ENCODE measurements at places on chromosomes 13 and 19.
A peak's percentile ranks its signal among the peaks of the same experiment; 100 is the strongest.

DNA sequence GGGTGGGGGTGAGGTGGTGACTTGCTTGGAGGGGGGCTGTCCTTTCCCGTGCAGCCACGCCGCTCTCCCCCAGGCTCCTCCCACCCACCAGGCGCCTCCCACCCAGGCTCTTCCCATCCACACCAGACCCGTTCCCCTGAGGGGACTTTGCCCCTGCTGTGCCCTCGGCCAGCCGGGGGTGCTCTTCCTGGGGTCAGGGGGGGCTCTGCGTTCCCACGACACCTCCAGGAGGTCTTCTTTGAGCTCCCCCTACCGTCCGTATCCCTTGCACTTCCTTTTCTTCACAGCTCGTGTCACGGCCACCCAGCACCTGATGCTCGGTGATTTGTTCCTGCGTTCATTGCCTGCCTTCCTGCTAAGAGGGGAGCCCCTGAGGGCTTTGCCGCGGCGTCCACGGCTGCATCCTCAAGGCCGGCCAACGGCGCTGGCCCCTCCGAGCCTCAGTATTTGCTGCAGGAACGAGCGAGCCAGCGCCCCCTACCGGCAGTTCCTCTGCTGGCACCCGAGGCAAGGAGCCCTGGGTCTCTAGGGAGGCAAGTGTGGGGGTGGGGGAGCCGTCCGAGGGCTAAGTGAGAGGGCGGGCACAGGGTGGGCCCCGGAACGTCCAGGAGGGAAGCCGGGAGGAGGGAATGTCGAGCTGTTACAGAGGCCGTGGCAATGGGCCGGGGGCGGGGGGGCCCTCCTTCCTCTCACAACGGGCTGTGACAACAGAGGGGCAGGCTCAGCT lies 11.8 kb downstream of the LRRC4B start:
- peak; percentile 50 for DNase-seq

GRCh38 chr19:44742330-44743061 lies 6.0 kb upstream of the BCL3 start:
- DNase-seq: no peak

DNA sequence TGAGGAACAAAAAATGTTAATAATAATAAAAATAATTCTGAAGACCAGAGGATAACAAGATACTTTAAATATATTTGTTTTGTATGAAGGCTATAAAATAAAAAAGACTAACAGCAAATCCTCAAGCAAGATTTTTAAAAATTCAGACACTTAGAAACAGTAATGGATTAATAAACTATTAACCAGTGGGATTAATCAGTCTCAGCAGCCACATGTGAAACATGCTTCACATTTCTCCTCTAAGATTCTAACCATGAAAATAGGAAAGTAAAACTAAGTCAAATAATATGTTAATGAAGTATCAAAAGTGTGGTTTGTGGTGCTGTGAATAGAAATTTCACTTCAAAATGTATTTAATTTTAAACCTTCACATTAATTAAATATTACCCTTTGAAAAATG lies 57.4 kb downstream of the KCNRG start:
- DNase-seq: no peak

- no peak for DNase-seq
Measured at GRCh38 chr19:49843265-49843664, 7.7 kb upstream of the PTOV1 start.

- DNase-seq: peak; percentile 90
Measured at GRCh38 chr19:3821857-3822364, 35.7 kb upstream of the MATK start.

DNA sequence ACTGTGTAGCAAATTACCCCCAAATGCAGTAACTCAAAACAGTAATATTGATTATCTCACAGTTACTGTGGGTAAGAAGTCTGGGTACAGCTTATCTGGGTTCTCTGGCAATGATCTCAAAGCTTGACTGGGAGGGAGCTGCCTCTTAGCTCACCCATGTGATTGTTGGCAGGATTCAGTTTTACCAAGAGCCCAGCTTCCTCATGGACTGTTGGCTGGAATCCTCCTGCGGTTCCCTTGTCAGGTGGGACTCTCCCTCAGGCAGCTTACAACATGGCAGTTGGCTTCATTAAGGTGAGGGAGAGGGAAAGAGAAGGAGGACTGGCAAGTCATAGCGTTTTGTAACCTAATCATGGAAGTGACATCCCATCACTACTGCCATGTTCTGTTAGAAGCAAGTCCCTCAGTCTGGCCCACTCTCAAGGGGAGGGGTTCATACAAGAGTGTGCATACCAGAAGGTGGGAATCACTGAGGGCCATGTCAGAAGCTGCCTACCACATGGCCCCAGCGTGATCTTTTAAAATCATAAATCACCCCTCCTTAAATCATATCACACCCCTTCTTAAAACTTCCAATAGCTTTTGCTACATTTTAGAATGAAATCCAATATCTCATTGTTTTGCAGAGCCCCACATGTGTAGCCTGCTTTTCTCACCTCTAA lies 108.1 kb downstream of the OLFM4 start:
- DNase-seq: no peak

GRCh38 chr19:27744926-27745768 lies 1467.8 kb downstream of the UQCRFS1 start:
- DNase-seq: no peak

GRCh38 chr19:38173291-38174041 lies 50.6 kb downstream of the DPF1 start:
- no peak for DNase-seq

GRCh38 chr19:52945652-52946321 lies 16.9 kb downstream of the ZNF816 start:
- DNase-seq: no peak

- no peak for DNase-seq
Measured at GRCh38 chr19:57282011-57282643, 1.8 kb downstream of the ZNF460 start.
